Ecto neural progenitor cell (in vitro differentiated cells): ENCODE measurements at places on chromosomes 3 and 15.

- DNase-seq, result peak; percentile 54
Observed at GRCh38 chr15:48352474-48353072, 21.3 kb downstream of the DUT start.

GRCh38 chr15:73244333-73244732 is 124.4 kb downstream of the HCN4 start:
- DNase-seq, result no peak

- DNase-seq, result no peak
Observed at GRCh38 chr3:78814893-78815562, 952.8 kb downstream of the ROBO1 start.

DNA sequence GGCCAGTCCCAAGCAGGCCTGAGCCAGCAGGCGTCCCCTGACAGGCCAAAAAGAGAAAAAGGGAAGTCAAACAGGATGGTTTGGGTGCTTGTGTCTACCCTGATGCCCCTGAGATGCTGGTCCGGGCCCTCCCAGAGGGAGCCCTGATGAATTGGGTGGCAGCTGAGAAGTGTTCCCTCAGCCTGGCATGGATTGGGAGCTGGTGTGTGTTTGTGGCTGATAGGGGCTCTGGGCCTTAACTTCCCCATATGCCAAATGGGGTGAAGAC is 1.4 kb downstream of the FBLN2 start:
- no peak for DNase-seq

DNA sequence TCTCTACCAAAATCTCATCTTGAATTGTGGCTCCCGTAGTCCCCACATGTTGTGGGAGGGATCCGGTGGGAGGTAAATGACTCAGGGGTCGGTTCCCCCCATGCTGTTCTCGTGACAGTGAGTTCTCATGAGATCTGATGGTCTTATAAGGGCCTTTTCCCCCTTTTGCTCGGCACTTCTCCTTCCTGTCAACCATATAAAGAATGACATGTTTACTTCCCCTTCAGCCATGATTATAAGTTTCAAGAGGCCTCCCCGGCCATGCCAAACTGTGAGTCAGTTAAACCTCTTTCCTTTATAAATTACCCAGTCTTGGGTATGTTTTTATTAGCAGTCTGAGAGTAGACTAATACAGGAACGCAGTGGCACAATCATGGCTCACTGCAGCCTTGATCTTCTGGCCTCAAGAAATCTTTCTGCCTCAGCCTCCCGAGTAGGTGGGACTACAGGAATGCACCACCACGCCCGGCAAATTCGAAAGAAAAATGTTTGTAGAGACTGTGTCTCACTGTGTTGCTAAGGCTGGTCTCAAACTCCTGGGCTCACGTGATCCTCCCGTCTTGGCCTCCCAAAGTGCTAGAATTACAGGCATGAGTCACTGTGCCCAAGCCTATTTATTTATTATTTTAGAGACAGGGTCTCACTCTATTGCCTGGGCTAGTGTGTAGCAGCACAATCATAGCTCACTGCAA is 101.0 kb downstream of the ATP10A start:
- peak; percentile 22 for DNase-seq

GRCh38 chr15:79615754-79616153 is 183.6 kb downstream of the MINAR1 start:
- no peak for DNase-seq

GRCh38 chr15:51494411-51495314 is 127.9 kb downstream of the DMXL2 start:
- no peak for DNase-seq

DNA sequence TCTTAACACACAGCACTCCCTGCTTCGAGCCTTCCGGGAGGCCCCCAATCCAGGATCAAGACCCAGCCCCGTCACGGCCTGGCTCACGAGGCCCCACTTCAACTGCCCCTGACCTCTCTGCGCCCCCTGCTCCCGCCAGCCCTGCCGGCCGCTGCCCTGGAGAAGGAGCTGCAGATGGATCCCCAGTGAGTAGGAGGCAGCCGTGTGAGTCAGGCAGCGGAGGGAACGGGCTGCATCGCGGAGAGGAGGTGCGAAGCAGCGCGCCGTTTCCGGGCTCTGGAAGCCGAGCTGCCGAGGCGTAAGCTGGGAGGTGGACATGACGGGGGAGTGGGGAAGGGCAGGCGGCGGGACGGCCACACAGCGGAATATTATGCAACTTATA is 133.4 kb downstream of the TPRA1 start:
- peak; percentile 60 for DNase-seq

DNA sequence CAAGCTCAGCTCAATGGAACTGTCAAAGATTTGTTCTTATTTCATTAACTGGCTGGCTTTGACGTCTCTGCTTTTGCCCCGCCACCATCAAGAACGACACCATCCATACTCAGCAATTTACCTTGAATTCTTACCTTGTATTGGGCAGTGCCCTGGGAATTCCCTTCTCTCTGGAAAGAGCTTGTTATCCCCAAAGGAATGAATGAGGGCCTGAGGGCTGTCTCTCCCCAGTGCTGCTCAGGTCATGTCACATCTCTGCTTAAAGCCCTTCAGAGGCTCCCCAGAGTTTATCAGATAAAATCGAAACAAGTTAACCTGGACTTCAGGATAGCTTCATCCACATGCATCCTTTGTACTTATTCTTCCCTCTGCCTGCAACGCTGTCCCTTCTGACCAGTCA is 5.9 kb upstream of the WNT5A start:
- no peak for DNase-seq

- no peak for DNase-seq
Observed at GRCh38 chr3:171388527-171388926, 71.7 kb downstream of the TNIK start.

DNA sequence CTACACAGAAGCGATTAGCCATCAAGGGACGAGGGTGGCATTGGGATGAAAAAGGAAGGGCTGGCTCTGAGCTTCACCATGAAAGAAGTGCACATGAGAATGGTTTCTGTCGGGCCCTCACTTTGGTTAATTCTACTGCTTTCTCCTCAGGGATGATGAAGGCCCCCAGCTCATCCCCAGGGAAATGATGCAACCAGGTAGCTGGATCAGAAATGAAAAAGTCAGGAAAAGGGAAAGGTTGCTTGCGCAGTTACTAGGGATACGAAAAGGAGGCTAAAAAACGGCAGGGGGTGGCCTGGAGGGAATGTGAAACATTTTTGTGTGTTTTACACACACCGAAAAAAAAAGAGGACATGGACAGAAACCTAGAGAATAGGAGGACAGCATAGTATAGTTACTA is 1.4 kb upstream of the SLC27A2 start:
- DNase-seq, result no peak

DNA sequence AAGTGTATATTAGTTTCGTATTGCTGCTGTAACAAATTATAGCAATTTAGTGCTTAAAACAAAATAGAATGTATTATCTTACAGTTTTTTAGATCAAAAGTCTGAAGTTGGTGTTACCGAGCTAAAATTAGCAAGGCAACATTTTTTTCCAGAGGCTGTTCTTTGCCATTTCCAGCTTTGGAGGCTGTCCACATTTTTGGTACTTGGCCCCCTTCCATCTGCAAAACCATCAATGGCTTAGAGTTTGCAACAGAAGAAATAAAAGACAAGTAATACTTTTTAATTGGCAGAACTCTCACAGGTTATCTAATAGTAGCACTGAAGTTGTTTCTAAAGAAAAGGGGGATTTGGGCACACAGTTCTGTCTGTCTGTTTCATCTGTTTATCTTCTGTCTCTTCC is 1248.5 kb downstream of the ROBO1 start:
- DNase-seq, result no peak

GRCh38 chr3:21234933-21235332 is 516.1 kb downstream of the ZNF385D start:
- no peak for DNase-seq

- DNase-seq, result no peak
Observed at GRCh38 chr3:156187146-156187769, 66.9 kb downstream of the KCNAB1 start.

- no peak for DNase-seq
Observed at GRCh38 chr15:41789662-41790061, 15.4 kb downstream of the MAPKBP1 start.

DNA sequence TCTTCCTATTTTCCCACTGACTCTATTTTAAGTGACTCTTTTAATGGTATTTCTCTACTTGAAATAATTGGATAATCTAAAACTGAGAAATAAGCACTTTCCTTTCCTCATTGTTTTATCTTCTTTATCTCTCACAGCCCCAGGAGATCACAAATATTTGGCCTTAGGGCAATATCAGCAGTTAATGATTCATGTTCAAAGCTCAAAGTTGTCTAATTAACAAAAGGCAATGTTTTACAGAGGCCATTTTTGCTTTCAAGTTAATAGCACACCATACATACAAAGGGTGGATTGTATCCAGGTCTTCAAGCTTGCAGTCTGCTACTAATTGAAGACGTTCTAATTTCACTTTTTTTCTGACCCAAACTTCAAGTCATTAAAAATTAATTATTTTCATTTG is 120.1 kb downstream of the LRRN1 start:
- DNase-seq, result no peak

- DNase-seq, result no peak
Observed at GRCh38 chr3:151319628-151320027, 3.0 kb upstream of the GPR87 start.

DNA sequence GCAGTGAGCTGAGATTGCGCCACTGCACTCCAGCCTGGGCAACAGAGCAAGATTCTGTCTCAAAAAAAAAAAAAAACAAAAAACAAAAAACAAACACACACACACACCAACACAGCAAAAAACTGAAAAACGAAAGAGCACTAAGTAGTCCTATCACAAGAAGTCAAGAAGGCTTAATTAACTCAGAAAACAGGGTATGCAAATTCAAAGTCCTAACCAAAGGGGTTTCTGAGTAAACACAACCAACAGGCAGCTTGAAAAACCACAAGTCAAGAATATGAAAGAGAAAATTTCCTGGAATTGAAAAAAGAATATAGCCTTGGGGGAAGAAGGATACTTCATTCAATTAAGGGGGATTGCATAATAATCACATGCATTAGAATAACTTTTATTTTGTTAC is 37.7 kb upstream of the PARP14 start:
- DNase-seq, result no peak

DNA sequence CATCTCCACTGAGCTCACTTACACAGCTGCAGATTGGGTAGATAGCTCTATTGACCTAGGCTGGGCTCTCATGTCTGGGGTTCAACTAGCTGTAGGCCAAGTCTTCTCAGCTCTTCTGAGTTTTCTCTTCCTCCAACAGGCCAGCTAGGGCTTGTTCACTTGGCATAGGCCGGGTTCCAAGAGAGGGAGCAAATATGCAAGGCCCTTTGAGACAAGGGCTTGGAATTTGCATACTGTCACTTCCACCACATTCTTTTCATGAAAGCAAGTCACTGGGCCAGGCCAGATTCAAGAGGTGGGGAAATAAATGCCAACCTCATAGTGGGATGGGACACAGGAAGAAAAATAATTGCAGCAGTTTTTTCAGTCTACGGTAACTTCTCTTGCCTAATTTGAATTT is 25.2 kb downstream of the PIGB start:
- no peak for DNase-seq

DNA sequence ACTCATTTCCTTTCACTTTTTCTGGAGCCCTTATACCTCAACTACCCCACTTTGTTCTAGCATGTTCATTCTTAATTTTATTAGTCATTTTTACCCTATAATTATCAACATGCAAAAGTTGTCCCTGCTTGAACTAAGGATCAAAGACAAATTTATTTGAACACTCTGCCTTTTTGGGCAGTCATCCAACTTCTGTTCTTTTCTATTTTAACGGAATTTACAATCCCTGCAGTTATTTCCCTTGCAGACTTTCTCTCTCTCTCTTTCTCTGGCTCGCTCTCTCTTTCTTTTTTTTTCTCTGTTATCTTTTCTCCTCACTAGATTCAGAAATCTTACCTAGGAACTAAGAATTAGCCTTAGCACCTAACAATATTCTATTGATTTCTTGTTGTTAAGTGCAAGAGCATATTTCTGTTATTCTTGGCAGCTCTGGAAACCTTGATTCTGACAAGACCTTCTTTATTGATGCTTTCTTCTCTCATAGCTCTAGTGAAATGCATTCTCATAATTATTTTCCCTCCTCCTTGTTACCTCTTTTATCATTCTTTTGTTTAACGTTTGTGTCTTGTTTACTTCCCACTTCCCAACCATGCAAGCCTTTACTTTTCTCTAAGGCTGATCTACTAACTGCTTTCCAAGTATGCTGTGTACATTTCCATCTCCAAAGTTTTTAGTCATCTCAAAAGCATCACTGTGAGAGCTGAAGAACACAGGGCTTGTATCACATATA is 951.6 kb downstream of the DIPK2A start:
- no peak for DNase-seq

- no peak for DNase-seq
Observed at GRCh38 chr3:150177673-150178381, 207.1 kb upstream of the PFN2 start.

- no peak for DNase-seq
Observed at GRCh38 chr3:108907194-108907593, 46.5 kb downstream of the GUCA1C start.

DNA sequence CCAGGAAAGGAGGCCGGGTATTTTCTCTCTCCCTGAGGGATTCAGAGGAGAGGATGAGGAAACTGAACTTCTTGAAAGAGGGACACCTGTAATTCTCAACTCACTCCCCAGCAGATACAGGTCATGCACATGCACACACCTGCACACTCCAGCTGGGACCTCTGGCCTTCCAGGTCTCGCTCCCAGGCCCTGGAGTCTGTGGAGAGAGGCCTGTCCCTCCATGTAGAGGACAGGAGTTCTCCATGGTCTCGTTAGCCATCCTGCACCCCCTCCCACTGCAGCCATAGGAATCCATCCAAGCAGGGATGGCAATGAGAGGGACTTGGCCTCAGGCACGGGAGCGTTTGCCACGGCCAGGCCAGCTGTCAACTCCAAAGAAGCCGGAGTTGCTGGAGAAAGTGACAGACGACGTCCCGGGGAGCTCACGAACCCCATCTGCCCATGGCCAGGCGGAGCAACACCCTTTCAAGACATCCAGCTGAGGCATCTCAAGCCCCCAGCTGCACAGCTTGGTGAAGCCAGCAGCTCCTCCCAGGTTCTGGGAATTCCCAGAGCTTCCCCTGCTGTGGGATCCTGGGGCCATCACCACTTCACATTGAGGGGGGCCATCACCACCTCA is 223.3 kb downstream of the UACA start:
- no peak for DNase-seq

GRCh38 chr15:45417303-45417950 is 39.1 kb upstream of the GATM start:
- DNase-seq, result no peak

DNA sequence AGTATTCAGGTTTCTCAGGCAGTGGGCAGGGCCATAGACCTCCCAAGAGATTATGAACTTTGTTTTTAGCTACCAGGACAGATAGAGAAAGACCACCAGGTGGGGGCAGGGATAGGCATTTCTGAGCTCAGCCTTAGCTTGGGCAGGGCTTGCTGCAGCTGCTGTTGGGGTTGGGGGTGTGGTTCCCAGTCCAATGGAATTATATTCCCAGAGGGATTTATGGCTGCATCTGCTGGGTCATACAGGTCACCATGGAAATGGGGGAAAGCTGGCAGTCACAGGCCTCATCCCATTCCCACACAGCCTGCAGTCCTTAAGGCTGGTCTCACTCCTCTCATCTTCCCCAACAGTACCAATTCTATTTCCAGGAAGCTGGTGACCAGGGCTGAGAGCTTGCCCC is 144.6 kb upstream of the ZPLD1 start:
- no peak for DNase-seq

- DNase-seq, result peak; percentile 67
Observed at GRCh38 chr15:59994888-59995557, 9.1 kb upstream of the FOXB1 start.

GRCh38 chr3:65401359-65402305 is 637.1 kb downstream of the MAGI1 start:
- DNase-seq, result peak; percentile 54

- peak; percentile 47 for DNase-seq
Observed at GRCh38 chr3:52240059-52240885, 1.3 kb upstream of the TWF2 start.
